ENCODE measurements at places on chromosomes 1 and 21.

- no peak for DNase-seq
These were observed 97.0 kb downstream of the IER5 start for GRCh38 chr1:181185461-181185860.

GRCh38 chr1:240134596-240134995, 42.9 kb downstream of the FMN2 start:
- DNase-seq, result no peak

DNA sequence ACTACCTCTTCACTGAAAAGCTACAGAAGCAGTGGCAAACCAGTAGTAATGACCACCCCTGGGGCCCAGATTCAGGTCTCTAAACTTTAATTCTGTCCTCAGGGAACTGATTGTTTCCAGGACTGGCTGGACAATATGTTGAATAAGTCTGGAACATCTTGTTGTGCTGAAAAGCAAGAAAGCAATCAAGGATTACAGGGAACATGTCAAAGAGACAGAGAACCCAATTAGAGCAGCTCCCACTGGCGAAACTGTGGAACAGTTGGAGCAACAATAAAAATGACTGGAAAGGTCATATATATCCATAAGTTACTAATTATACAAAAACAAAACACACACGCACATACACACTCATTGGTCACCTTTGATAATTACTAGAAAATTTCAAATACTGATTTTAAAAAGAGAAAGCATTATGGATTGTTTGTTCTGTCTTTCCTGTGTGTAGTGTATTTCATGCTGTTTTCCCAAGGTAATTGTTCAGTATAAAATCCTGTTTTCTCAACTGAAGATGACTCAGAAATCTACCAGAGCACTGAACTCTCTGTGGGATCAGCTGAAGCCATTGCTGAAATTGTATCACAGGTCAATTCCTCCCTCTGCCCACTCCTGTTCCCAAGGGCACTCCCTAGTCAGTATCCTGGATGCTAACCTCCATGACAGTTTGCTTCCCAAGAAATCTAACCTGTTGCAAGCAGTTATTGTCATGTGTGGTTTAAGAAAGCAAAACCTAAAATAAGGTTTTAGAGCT, 83.6 kb upstream of the RGS1 start:
- no peak for DNase-seq

DNA sequence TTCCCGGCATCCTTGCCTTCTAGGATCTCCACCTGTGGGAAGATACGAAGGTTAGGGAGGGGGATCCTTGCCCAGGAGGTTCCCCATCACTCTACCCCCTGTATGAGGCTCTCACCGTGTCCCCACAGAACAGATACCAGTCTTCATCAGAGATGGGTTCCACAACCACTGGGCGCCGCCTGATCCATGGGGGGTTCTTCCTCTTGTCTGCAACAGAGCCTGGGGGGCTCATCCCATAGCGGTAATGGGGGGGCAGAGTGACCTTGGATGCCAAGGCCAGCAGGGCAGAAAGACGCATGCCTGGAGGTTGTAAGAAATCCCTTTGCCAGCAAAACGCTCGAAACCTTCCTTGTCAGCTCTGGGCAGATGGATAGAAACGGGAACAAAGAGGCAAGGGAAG, 2.5 kb downstream of the MRPL24 start:
- no peak for DNase-seq

- no peak for DNase-seq
These were observed 177.1 kb downstream of the GABPA start for GRCh38 chr21:25911730-25912401.

All from T-helper 22 cell (primary cell).